NCI-H460 (cell line): ENCODE measurements at places on chromosomes 3 and 15.

- DNase-seq = no peak
Observed at GRCh38 chr3:178436773-178437172, 99.5 kb upstream of the KCNMB2 start.

- DNase-seq = peak; percentile 59
Observed at GRCh38 chr3:42036483-42036823, 54.7 kb upstream of the TRAK1 start.

DNA sequence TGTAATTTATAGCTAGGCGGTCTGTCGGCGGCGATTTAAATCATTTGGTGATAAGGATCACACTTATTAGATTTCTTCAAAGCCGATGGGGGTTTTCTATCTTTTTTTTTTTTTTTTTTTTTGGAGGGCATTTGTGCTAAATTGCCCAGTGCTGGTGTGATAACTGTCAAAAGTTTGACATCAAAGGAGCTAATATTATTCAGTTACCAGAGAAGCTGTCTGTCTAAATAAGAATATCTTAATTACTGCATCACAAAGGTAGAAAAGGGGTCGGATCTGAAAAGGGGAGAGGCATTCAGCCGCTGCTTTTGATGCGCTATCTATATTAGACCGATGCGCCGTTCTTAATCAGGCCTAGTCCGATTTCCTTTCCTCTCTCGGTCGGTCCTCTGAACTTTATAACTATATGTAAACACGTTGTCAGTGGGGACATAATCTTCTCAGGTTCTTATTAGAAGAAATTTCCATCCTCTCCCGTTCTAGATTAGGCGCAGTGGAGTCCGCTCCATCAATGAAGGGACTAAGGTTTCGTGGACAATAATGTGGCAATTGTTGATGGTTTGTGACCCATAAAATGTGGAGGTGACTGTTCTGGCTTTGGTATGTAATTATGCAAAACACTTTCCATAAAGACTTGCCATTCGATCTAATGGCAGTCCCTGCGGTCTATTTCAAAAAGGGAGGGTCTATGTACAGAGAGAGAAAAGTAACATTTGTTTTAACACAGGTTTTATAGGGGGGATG, 31.7 kb downstream of the NR2F2 start:
- no peak for DNase-seq

DNA sequence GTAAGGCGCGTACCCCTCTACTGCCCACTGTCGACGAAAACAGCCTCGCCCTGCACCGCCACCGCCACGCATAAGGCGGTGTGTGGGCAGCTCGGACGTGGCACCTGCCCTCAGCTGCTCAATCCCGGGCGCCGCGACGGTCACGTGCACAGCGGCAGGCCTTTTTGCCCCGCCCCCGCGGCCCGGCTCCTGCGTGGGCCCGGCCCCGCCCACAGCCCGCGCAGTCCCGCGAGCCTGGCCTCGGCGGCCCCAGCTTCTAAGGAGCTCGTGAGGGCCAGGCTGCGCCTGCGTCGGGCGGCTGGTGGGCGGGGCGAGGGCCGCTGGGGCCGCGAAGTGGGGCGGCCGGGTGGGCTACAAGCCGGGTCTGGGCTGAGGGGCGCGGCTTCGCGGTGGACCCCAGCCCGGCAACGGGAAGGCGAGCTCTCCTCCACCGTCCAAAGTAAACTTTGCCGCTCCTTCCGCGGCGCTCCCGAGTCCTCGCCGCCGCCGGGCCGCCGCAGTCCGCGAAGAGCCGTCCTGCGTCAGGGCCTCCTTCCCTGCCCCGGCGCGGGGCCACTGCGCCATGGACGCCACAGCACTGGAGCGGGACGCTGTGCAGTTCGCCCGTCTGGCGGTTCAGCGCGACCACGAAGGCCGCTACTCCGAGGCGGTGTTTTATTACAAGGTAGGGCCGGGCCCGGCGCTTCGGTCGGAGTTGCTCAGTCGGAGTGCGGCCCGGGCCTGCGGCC, at the start of gene CAPN7:
TSS of gene CAPN7 (plus strand) at position 313 of the 728 bp plus-strand sequence. CDS start at position 563, 250 bp downstream.
- DNase-seq = peak; percentile 86

DNA sequence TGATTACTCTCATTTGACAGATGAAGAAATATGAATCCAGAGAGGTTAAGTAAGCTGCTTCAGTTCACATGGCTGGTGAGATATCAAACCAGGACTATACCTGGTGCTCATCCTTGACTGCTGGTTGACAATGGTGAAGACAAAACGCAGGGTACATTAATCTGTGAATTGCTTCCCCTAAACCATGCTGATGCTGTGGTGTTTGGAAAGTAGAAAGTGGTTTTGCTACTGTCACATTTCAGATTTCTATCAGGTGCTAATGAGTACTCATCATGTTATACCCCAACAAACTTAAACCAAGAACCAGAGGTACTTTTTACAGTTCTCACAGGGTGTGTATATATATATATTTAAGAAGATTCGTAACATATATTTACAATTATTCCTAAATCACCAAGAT, 85.0 kb upstream of the PRTG start:
- DNase-seq = no peak

GRCh38 chr3:13064964-13065363, 8.3 kb downstream of the IQSEC1 start:
- no peak for DNase-seq

DNA sequence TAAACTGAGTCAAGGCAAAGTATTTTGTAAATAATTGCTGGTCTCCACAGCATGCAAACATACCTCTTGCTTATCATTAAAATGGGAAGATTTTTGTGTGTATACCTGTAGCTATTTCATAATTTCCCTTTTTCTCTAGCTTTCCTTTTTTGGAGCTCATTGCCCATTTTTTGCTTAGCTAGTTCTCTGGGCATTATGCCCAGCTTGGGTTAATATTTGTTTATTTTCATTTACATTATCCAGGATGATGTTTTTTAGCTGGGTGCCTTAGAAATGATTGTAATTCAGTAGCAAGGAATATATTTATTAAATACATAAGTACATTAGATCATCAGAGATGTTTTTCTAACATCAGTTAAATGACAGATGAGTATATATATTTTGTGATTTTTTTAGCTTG, 1271.7 kb upstream of the GBE1 start:
- no peak for DNase-seq

GRCh38 chr3:64240396-64240795, 15.1 kb upstream of the PRICKLE2 start:
- no peak for DNase-seq

- DNase-seq = no peak
Observed at GRCh38 chr15:69319384-69320375, 21.0 kb downstream of the PAQR5 start.

- no peak for DNase-seq
Observed at GRCh38 chr15:38038659-38039442, 104.4 kb downstream of the TMCO5A start.

- no peak for DNase-seq
Observed at GRCh38 chr15:97146929-97147870, 813.3 kb upstream of the ARRDC4 start.

DNA sequence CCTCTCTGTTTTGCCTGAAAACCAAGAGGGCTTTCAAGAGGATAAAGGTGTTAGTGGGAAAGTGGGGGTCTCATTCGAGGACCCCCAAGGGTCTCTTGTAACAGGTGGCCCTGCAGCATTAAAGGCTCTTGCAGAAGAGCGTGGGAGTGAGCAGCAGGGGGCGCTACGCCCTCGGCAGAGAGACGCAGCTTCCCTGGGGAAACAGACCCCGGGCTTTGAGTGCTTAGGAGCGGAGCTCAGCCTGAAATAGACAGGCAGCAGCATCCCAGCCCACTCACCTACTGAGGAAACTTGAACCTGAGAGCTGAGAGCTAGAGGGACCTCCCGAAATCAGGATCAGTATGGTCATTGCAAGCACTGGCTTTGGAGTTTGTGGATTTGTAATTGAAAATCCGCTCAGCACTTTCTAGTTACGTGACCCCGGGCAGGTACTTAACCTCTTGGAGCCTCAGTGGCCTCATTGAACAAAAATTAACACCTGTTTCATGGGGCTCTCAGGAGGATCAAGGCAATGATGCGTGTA, 25.7 kb downstream of the RPLP1 start:
- DNase-seq = no peak

DNA sequence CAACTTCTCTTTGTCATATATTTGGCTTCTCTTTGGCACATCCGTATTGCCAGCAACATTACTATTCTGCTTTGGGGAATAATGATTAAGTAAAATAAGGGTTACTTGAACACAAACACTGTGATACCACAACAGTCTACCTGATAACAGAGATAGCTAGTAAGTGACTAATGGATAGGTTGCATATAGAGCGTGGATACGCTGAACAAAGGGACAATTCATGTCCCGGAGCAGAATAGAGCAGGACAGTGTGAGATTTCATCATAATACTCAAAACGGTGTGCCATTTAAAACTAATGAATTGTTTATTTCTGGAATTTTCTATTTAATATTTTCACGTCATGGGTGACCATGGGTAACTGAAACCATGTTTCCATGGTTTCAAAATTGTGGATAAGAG, 54.1 kb downstream of the SCN5A start:
- DNase-seq = no peak

- DNase-seq = no peak
Observed at GRCh38 chr3:160401291-160402095, 2.0 kb downstream of the SMC4 start.

GRCh38 chr3:57199895-57200297, at the start of gene HESX1:
Gene HESX1, minus strand, starts transcription at chr3:57199978. Its CDS starts 60 bp downstream, at chr3:57199918.
- DNase-seq = no peak

GRCh38 chr3:123656691-123657090, 71.8 kb upstream of the HACD2 start:
- DNase-seq = no peak

DNA sequence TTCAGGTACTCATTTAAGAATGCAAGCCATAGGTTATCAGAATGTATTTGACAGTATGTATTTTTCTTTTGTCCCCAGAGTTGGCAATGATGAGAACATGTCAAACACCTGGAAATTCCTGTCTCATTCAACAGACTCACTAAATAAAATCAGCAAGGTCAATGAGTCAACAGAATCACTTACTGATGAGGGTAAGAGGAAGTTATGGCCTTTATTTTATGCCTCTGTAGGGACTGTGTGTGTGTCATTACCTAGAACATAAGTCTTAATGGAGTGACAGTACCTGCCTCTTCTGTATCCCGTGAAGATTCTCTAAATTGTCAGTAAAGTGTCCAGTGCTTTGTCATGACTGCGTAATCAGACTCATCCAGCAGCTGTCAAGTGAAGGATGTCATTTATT, 77.5 kb downstream of the KLHL25 start:
- DNase-seq = no peak

GRCh38 chr3:98513091-98513511, 9.6 kb downstream of the CLDND1 start:
- no peak for DNase-seq

GRCh38 chr3:50168388-50168787, 13.3 kb downstream of the SEMA3F start:
- DNase-seq = no peak

- peak; percentile 49 for DNase-seq
Observed at GRCh38 chr3:66593978-66594377, 93.2 kb upstream of the LRIG1 start.

DNA sequence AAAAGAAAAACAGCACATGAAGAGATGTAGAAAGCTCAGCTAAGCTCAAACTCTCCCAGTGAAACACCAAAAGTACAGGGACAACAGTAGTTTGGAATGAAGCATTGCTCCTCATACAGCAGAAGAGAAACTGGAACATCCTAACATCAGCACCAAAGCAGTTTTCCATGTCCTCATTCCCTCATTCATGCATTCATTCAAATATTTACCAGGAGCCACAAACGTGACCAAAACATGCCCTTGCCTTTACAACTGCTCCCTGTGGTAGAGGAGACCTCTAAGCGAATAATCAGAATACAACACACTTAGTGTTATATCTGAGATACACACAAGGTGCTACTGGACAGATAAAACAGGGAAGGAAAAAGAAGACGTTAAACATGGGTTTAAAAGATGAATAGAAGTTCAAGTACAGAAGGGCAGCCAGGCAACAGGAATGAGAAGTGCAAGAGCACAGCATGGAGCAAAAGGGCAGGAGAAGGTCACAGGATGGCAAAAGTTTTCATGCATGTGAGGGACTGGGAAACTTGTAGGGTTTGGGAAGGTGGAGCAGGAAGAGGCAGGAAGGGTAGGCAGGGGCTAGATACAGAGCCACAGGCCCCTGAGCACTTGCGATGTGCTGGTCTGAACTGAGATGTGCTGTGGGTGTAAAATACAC, 58.5 kb upstream of the LMCD1 start:
- DNase-seq = no peak
